ENCODE measurements at places on chromosomes 3 and 15. TPM values are rescaled to one million over a fixed set of nuclear protein-coding genes. Genes with fewer than 3 reads are reported as not detected.

DNA sequence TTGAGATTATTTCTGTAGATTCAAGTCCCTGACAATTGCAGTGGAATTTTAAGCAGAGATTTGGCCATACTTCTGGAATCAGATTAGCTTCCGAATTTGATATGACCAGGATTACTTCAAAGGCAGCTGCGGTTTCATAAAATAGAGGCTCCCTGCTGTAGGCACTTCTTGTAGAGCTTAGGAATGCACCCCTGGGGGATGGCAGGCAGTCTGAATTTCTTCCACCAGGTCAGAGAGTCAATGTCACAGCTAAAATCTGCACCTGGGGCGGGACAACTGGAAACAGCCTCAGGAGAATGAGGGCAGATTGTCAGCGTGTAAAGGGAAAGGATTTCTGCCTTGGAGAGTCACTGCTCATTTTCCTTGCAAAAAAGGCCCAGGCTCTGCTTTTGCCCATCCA is 182.6 kb downstream of the ARRDC4 start:
- no peak for DNase-seq

DNA sequence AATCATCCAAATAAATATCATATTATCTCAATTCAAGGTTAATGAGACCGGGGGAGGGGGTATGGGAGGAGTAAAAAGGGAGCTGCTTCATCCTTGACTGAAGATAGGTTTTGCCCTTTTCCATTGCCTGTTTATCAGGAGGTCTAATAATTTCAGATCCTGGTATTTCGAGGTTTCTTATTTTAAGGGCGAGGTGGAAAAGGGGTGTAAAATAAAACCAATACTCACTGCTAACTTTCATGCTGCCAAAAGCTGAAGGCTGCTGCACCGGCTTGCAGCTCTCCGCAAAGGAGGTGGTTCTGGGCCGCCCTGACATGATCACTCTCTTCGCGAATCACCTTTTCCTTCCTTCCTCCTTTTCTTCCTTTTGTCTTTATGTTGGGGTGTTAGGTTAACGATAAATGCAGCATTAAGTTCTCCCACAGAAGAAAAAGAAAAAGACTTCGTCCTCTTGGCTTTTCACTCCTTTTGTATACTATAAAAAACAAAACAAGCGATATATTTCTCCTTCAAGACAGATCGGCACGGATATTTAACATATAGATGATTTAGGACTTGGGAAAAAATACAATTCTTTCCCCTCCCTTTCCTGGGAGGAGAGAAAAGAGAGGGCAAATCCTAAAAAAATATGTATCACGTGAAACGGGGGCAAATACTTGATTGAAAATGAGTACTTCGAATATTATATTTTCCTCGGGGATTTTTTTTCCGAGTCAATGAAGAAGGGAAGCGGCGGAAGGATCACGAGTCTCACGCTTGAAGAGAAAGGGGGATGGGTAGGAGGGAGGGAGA is 932 bp downstream of the GSK3B start:
- no peak for DNase-seq

- peak; percentile 43 for DNase-seq
These were observed 453.2 kb upstream of the PROK2 start for GRCh38 chr3:72238010-72238691.

DNA sequence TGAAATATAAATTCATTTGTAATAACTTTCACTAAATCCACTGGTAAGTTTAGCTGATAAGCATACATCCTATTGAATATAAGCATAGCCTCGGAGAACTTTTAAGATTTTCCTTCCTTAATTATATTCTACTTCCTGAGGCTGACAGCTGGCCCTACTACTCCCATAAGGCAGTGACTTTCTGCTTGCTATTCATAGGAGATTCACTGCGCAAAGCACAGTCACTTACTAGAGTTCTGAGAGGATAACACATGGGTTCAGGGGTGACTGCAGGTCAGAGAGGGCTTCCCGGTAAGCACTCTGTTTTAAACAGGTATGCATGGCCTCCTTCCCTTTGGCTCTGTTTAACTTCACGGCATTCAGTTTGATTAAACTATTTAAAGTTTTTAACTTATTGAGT is 75.8 kb downstream of the FAIM start:
- no peak for DNase-seq

GRCh38 chr15:90099868-90100831 is 2.1 kb downstream of the IDH2 start:
- peak; percentile 71 for DNase-seq

The GABRA5 gene
- polyA plus RNA-seq, result 0.25 TPM

The CKMT1B gene
- 0.12 TPM for polyA plus RNA-seq

- no peak for DNase-seq
These were observed 72.7 kb downstream of the DTWD1 start for GRCh38 chr15:49693498-49693897.

The VILL gene
- 8.8 TPM for polyA plus RNA-seq

The GOLGA8Q gene
- 0.50 TPM for polyA plus RNA-seq

The MASP1 gene
- 244 TPM for polyA plus RNA-seq

DNA sequence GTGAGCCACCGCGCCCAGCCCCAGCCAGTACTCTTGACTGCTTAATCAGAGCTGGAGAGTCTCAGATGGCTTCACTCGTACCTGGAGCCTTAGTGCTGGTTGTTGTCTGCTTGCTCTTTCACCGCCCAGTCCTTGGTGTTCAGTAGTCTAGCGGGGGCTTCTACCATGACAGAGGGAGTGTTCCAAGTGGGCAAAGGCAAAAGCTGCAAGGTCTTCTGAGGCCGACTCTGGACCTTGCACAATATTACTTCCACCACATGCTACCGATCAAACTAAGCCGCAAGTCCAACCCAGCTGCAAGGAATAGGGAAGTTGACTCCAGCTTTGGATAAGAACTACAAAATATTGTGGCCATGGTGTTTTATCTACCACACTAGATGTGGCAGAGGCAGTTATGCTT is 6.6 kb downstream of the PARL start:
- DNase-seq, result no peak

The PATL2 gene
- polyA plus RNA-seq, result 0.12 TPM

The SLC12A1 gene
- not detected for polyA plus RNA-seq

GRCh38 chr15:89143503-89144162 is 55.4 kb downstream of the ABHD2 start:
- peak; percentile 76 for DNase-seq

DNA sequence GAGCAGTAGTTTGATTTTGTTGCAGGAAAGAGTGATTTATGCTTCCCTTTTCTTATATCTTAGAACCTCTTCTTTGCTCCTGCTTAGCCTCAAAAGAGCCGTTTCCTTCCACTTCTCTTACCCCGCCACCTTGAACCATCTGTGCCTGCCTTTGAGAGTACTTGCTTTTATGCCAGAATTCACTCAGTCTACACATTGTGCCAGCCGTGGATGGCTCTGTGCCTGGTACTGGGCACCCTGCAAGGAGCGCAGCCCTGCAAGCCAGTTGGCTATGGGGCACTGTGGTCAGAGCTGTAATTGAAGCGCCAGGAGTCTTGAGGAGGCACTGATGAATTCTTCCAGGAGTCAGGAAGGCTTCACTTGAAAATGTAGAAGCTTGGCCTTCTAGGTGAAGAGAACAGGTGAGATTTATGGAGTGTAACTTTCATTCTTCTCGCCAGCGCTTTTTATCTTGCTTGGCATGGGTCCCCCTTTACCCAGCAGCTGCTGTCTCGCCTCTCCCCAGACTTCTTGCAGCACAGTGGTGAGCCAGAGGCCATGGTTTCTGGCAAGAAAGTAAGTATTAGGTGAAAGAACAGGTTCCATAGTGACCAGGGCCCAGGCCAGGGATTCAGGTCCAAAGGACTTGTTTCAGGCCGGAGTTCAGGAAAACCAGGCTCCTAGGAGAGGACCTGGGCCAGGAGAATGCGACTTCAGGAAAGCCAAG is 4.9 kb downstream of the TMED3 start:
- no peak for DNase-seq

GRCh38 chr3:130839813-130840212 is 54.1 kb upstream of the ATP2C1 start:
- DNase-seq, result no peak

DNA sequence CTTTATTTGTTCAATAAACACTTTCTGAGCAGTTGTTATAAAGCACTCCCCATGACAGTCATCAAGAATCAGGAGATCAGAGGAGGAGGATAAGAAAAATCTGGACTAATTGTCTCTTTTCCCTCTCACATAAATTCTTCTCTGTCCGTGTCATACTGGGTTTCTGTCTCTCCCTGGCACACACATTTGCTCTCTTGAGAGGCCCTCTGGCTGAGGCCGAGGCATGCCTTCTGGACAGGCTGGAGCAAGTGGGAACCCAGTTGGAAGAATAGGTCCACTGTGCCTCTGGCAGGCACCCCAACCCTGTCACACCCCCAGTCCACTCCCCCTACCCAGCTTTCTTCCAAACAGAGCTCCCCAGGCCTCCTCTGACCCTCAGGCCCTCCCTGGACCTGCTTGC is 315.8 kb downstream of the UACA start:
- DNase-seq, result no peak

The LTF gene
- polyA plus RNA-seq, result not detected

All from BJ (cell line).